Stimulated activated CD8-positive, alpha-beta memory T cell treated with anti-CD3 and anti-CD28 coated beads, Interleukin-15, amount 100 ng/mL, for 24 hours (primary cell): ENCODE measurements at places on chromosomes 16 and 17.
A peak's percentile ranks its signal among the peaks of the same experiment; 100 is the strongest.

GRCh38 chr16:8611122-8611521, 10.4 kb upstream of the METTL22 start:
- no peak for DNase-seq

GRCh38 chr16:1028524-1029258, 43.9 kb upstream of the SSTR5 start:
- no peak for DNase-seq

GRCh38 chr16:79950932-79951719, 350.6 kb upstream of the MAF start:
- no peak for DNase-seq

- no peak for DNase-seq
These were observed 55.8 kb upstream of the TANC2 start for GRCh38 chr17:62910277-62910676.

DNA sequence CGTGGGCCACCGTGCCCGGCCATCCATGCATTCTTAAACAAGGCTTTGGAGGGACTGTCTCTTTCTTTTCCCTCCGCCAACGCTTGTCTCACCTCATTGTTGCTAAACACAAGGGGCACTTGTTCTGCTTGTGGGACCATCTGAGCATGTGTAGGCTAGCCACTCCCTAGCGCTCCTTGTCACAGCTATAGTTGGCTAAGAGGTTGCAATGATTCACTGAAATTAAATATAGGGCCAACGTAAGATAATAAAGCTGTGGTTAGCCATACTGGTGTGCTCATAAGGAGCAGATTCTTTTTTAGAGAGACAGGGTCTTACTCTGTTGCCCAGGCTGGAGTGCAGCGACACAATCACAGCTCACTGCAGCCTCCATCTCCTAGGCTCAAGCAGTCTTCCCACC, 41.2 kb downstream of the KIAA0513 start:
- no peak for DNase-seq

- no peak for DNase-seq
These were observed 2.7 kb downstream of the TBCD start for GRCh38 chr17:82754297-82755208.

- no peak for DNase-seq
These were observed 4.4 kb downstream of the RNF157 start for GRCh38 chr17:76235883-76236282.

DNA sequence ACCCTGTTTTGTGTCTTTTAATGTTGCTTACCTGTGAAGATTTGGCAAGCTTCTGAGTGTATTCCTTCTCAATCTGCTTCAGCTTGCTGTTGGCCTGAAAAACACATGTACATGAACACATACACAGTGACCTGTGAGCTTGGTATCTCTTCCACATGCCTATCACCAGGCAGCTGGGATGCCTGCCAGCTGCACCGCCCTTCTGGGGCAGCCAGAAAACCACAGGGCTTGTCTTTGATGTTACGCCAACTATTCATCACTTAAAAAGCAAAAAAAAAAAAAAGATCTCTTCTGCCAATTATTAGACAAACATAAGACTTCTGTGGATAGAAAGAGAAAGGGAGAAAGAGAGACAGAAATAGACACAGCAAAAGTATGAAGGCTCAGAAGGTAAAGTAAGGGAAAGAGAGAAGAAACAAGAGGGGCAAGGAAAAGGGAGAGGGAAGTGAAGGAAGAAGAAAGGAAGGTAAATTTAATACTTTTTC, 189.2 kb upstream of the AXIN2 start:
- DNase-seq: no peak

DNA sequence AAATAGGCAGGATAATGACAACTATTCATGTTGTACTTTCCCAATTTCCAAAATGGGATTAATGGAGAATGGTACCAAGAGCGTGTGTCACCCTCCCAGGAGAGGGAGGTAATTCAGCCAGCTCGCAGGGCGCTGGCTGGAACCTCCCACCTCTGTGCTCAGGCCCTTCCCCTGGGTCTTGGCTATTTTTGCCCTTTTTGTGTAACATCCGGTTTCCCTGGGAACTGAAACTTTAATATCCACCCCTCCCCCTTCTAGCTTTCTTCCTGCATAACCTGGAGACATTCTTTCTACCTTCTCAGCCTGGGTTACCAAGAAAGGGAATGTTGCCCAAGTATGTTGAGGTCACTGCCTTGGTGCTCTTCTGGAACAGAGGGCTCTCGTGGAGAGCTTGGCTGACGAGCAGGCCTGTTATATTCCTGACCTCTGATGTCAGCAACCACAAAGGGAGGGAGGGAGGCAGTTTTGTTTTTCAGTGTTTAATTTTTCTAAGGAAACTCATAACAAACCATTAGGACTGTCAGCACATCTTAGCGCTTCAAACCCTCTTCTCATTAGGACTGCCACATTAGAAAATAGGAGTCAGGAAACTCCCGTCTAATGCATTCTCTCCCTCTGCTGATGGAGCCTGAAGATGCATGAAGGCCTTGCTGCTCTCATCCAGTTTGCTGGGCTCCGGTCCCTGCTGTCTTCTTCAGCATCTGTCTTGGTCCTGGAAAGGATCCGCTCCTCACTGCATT, 25.6 kb downstream of the ITGB3 start:
- no peak for DNase-seq

GRCh38 chr16:56998861-56999260, 9.5 kb downstream of the NLRC5 start:
- DNase-seq: no peak

DNA sequence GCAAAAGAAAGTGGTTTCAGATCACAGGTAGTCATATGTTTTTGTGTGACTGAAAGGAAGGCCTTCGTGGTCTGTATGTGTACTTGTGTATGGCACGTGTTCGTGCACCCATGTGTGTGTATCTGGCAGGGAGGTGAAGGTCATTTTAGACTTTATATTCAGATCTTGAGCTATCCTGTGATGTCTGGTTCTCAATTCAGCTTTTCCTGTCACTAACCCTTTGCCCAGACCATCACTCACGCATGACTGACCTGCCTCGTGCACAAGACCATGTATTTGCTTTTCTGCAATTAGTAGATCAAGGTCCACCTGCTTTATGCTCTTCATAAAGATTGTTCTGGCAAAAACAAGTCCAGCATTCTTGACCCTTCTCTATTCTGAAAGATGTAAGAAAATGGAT, 139.7 kb upstream of the MAF start:
- no peak for DNase-seq

GRCh38 chr17:79055197-79055596, 19.4 kb upstream of the ENGASE start:
- no peak for DNase-seq

DNA sequence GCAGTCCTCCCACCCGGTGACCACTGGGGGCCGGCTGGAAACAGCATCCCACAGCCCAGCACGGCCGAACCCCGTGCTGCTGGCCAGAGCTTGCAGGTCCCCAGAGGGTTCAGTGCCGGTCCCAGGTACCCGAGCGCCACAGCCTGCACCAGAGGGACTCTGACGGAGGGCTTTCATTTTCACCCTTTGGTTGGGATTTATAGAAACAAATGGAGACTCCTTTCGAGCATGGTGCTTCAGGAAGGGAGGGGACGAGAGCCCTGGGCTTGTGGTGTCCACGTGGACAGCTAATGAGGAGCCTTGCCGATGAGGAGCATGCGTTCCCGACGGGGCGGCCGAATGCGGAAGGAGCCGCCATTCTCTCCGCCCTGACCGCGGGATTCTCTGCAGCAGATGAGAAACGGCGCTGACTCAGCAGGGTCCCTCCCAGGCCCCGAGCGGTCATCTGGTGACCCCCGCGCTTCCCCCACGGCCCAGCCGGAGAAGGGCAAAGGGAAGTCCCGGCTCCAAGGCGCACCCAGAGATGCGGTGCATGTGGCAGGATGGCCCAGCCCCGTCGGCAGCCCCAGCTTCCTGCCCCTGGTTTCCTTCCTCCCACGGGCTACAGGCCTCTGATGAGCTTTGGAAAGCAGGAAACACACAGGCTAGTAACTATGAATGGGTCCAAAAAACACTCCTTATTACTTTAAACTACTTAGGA, 9.8 kb downstream of the SLC38A10 start:
- peak; percentile 38 for DNase-seq

DNA sequence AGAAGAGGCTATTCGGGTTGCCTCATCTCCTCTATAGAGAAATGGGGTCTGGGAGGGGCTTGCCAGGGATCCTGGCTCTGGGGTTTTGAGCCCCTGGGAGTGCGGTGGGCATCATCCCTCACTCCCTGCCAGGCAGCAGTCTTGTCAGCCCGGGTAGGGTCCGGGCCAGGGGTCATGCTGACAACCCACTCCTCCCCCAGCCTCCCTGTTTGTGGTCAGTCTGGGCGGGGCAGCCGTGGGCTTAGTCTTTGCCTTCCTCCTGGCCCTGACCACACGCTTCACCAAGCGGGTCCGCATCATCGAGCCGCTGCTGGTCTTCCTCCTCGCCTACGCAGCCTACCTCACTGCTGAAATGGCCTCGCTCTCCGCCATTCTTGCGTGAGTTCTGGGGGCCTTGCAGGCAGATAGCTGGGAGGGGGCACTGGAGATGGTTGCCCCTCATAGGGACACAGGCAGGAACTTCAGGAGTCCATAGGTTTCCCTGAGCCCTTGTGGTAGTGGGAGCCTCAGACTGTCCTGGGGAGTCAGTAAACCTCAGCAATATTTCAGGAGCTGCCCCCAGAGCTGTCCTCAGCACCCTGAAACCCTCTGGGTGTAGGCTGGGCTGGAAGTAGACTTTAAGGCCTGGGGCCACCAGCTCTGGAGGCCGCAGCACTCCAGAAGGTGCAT, 6.9 kb downstream of the SLC9A5 start:
- DNase-seq: no peak

- peak; percentile 60 for DNase-seq
These were observed 12.0 kb upstream of the MEOX1 start for GRCh38 chr17:43673516-43674323.

- no peak for DNase-seq
These were observed 17.6 kb upstream of the MYH3 start for GRCh38 chr17:10674704-10675103.

- no peak for DNase-seq
These were observed 73.5 kb downstream of the TEX14 start for GRCh38 chr17:58618336-58618735.

DNA sequence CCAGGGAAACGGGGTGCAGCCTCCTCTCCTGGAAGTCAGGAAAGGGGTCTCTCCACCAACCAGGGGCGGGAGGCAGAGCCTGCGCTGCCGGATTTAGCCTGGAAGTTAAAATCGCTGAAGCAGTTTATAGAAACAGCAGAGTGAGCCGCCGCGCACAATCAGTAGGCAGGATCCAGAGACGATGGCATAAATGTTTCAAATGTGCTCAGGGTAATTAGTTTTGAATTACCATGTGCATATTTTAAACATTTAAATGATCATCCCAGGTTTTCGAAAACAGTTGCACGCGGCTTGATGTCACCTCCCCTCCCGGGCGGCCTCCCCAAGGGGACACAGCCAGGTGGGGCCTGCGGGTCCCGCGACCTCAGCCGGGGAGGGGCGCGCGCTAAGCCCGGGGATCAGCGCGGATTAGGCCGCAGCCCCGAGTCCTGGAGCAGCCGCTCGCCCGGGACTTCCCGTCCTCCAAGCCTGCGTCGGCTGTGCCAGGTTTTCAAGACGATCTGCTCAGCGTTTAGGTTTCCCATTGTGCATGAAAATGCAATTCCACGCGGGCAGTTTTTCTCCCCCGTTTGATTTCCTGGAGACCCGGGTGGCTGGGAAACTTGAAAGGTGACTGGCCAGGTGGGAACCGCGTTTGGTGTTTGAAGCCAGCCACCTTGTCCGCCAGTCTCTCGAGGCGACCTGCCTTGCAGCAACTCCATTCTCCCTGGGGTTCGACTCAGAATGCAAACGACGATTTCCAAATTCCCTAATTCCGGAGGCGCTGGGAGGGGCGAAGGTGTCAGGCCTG, 78.3 kb downstream of the RPA1 start:
- no peak for DNase-seq

DNA sequence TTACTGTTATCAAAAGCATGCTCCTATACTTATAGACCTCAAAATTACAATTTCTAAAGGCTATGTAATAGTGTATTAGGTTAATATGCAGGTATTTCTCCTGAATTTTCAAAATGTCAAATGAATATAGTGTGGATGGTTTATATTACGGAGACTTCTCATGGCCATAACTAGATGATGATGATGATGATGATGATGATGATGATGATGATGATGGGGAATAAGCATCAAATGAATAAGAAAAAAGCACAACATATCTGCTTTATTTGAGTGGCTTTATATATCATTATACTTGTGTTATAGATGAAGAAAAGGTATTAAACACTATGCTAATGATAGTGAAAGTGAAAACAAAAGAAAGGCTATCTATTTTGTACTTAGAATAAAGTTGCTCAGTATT, 53.9 kb downstream of the CDC27 start:
- DNase-seq: no peak

DNA sequence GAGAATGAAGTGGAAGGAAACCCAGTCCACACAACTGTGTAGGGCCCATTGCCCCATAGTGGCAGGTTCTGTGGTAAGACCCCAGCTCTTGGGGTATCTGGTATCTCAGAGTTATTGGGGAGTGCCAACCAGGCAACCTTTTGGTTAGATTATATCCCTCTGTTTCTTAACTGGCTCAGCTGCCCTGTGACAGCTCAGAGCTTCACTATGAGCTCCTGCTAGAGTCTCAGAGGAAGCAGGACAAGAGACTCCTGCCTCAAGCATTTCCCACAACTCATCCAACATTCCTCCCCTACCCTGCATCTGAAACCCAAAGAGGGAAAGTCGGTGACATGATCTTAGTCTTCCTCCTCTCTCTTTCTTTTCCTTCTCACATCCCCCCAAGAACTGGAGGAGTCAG, 292.3 kb downstream of the SHISA9 start:
- no peak for DNase-seq

DNA sequence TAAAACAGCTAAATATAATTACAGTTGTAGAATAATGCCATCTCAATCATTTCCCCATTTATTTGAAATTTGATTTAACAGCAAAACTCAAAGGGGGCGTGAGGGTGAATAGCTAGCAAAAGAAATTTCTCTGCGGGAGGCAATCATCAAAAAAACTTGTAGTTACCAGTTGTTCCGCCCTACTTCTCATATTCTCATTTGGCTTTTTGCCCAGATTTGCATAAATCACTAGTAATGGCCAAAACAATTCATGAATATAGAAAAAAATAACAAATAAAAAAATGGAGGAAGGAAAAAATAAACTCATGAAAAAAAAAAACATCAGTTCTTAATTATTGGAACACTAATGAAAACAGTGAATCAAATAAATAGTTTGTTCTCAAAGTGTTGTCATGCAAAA, 722.6 kb upstream of the KIF2B start:
- DNase-seq: no peak
